ENCODE measurements at places on chromosomes 6 and 20.

DNA sequence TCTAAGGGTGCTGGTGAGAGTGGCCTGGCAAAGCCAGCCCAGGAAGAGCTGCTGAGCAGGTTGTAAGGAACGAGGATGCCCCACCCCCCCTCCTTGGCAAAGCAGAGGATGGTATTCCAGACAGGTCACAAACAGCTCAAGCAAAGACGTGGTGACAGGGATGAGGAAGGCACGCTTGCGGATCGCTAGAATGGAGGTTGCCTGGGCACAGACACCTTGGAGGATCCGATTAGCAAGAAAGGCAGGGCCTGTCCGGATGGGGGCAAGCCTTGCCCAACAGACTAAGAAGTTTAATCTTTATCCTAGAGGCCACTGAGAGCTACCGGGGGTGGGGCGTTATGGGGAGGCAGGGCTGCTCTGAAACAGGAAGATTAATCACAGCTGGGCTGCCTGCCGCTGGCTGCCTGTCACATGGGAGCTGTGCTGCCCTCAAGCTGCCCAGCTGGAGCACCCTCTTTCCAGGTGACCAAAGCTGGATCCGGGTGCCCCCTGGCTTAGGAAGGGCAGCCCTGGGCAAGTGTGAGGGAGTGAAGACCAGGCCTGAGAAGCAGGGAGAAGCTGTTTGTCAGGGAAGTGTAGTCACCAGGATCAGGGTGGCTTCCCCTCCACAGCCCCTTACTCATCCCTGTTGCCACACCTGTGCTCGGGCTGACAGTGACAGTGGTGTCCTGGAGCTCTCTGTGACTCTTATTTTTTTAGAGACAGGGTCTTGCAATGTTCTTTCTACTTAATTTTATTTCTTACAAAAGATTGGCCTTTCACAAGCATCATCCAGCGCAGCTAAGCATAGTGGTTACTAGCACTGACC is 9.1 kb upstream of the MAPK13 start:
- no peak for DNase-seq

- DNase-seq, result no peak
Observed at GRCh38 chr6:154602708-154603107, 92.2 kb upstream of the CNKSR3 start.

DNA sequence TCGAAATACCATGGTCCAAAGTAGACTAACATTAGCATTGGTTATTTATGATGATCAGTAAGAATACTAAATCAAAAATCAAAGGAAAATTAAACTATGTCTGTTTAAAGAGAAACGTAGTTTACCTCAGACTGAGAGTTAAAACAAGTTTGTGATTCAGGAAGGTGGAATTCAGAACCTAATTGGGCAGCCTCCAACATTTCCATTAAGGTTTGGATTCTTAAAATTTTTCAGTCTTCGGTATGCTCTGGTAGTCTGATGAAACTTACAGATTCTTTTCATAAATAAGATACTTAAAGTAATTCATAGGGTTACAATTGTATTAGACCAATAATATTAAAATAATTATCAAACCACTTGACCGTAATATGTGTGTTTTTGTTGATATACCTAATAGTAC is 18.6 kb downstream of the HFE start:
- DNase-seq, result no peak

DNA sequence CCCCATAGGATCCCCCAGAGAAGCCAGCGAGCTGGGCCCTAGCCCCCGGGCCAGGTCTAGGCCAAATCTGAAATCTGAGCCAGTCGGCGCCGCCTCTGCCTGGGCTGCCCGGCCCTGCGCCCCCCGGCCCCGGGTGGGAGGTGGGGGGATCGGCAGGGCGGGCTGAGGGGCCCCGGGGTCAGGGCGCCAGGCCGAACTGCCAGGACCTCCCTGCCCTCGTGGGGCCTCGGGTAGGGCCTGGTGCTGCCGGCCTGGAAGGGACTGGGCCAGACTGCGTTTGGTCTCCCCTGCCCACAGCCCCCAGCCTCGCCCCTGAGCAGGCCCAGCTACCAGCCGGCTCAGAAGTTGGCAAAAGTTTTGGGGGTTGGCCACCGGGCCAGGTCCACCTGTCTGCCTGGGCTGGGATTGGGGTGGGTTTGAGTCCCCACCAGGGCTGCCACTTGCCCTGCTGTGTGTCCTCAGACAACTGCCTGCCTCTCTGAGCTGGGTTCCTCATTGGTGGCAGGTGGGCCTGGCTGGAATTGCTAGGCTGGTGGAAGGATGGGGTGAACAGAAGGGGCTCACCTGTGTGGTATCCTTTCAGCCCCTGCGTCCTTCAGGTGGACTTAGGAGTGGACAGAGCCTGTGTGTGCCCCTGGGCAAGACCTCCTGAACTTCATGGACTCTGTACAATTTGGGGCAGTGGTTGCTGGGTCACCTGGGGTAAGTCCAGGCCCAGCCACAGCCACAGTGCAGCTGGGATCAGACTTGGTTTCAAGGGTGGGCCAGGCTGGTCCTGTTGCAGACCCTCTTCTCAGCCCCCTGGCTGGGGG is 801 bp downstream of the SRC start:
- no peak for DNase-seq

DNA sequence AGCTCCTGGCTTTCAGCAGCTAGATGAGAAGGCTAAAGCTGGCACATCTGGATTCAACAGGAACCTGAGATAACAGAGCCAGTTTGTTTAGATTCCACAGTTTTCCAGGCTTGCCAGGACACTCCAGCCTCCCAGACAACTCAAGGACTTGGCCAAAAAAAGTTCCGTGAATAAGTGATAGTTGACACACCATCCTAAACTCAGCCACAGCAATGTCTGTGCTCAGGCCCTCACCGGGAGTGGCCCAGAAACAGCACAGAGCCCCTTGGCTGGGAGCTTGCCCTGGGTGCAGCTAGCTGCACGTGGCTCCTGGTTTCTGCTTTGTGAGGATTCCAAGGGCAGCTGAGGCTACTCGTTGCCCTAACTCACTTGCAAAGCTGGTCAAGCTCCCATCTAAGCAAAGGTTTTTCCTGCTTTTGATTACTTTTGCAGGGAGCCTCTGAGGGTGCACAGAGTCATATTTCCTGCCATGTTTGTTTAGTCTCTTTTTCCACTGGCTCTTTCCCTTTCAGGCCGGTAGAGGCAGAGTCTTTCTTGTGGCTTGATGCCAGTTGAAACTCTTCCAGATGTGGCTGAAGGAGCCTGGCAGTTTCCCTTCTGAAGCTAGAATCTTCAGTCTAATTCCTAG is 118.3 kb upstream of the ECI2 start:
- no peak for DNase-seq

DNA sequence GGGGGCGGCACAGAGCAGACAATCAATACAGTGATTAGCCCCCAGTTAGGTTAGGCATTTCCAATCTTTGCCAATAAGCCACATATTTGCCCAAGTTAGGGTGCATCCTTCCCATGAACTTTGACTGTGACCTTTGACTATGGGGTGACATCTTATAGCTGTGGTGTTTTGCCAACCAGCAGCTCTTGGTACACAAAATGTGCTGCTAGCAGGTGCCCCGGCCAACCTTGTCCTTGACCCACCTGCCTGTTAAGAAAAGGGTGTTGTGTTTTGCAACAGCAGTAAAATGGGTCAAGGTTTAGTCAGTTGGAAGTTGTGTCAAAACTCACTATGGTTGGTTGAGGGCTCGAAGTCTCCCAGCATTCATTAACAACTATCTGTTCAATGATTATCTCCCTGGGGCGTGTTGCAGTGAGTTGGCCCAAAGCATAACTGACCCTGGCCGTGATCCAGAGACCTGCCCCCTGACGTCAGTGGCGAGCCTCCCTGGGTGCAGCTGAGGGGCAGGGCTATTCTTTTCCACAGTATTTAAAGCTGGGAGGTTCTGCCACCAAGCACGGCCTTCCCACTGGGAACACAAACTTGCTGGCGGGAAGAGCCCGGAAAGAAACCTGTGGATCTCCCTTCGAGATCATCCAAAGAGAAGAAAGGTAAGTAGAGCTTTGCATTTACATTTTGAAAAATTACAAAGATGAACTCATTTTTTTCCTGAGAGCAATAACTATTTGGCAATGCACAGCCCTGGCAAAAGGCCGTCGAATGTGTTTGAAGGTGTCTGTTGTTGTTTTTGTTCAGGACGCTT is at the start of gene PCK1:
Gene PCK1 (plus strand): TSS at position 557 of the 802 bp plus-strand sequence. CDS start 302 bp downstream, outside the sequence.
- DNase-seq, result no peak

DNA sequence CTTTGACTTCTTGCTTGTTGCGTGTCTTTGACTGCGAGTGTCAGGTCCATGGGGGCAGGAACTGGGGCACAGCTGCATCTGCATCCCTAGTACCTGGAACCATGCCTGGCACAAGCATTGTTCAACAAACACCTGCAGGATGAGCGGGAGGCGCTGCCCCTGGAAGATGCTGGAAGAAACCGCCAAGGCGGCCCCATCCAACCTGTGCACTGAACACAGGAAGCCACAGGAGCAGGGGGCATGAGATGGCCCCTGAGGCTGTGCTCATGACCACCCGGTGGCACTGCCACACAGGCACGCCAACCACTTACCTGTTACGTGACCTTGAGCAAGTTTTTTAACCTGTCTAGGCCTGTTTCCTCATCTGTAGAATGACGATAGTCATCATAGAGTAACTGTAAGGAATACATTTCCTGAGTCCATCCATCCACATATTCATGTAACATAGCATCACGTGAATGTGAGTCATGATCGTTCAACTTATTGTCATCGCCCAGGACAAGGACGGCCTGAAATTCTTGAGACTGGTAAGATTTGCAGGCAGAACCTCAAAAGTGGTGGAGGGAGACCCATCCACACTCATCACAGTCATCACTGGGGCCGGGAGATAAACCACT is 374.2 kb downstream of the PREX1 start:
- DNase-seq, result no peak

DNA sequence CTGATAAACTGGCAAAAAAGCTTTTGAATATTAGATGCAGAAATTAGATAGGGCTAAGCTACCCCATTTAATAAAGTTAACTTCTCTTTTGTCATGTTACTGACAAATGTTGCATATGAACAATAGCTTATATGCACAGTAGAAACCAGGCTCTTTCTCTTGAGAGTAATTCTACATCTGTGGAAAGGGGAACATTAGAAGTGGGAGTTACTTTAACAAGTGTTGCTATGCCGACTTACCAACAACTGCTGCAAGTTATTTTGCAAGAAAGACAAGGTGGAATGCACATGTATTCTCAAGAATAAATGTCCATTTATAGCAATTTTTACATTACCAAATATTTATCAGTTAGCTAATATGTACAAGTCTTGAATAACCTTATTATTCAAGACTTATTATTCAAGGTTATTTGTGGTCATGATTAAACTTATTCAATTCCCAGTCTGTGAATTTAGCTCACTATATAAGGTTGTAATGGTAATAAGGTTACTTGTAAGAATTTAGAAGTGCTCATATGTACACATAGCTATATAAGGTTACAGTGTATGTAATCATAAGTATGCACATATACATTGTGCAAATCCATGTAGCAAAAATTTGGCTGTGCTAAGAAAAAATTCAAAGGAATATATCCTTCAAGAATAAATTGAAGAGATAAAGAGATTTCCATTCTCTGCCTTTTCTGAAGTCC is 38.3 kb downstream of the ADGRG6 start:
- no peak for DNase-seq

GRCh38 chr6:126266664-126267063 is 73.3 kb upstream of the CENPW start:
- no peak for DNase-seq

DNA sequence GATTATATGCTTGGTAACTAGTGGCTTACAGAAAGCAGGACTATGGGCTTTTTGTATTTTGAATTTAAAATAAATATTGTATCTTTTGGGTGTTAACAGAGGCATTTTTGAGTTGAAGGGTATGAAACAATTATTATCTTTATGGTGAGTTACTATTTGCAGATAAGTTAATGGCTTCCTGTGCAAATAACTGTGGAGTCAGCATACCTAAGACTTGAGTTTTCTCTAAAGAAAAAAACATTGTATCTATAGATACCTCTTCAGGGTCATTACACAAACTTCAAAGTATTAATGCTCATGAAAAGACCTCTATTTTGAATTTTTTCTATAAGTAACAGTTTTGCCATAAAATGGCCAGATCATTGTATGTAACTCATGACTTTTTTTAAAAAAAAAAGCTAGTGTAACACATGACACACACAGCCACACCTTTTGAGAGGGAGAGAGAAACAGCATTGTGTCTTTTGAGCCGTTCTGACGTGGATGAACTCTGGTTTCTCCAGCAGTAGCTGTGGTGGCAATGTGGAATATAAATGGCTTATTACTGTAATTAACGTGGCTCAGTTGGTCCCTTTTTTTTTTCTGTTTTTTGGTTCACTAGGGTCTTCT is 36.3 kb downstream of the PLEKHG1 start:
- no peak for DNase-seq

- DNase-seq, result no peak
Observed at GRCh38 chr6:107629548-107630129, 139.7 kb downstream of the SOBP start.

- DNase-seq, result no peak
Observed at GRCh38 chr20:10632721-10633509, 40.9 kb downstream of the JAG1 start.

- no peak for DNase-seq
Observed at GRCh38 chr6:88321306-88321705, 155.2 kb upstream of the CNR1 start.

GRCh38 chr20:14643556-14643955 is 306.1 kb upstream of the FLRT3 start:
- no peak for DNase-seq

- DNase-seq, result no peak
Observed at GRCh38 chr6:166627875-166628801, 1.1 kb upstream of the RPS6KA2 start.

- peak; percentile 81 for DNase-seq
Observed at GRCh38 chr6:2245103-2245876, at the start of gene GMDS. Gene GMDS (minus strand): TSS chr6:2245605.

DNA sequence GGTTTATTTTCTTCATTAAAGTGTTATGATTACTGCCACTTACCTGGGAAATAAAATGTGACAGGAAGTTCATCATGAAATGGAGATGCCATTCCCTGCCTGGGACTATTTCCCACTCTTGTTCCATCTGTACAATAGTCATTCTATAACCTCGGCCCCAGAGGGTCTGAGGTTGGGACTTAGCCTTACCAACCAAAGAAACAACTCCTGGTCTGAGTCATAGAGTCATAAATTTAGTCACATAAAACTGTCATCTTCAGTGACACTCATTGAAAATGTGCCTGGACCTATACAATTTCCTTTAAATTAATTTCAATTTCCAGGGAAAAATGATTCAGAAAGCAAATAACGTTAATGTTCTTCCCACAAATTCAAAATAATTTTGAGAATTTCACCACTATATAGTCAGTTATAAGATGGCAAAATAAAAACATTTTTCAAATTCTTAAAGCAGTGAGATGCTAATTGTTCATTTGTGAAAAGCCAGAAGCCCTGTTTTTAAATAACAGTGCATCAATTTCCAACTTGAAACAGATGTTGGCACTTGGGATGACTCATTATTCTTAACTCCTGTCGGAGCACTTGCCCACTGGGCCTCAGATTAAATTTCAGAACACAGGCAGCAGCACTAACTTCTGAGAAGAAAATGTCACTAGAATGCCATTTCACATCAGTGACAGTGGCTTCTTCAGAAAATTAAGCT is 201.2 kb upstream of the SMLR1 start:
- DNase-seq, result no peak

DNA sequence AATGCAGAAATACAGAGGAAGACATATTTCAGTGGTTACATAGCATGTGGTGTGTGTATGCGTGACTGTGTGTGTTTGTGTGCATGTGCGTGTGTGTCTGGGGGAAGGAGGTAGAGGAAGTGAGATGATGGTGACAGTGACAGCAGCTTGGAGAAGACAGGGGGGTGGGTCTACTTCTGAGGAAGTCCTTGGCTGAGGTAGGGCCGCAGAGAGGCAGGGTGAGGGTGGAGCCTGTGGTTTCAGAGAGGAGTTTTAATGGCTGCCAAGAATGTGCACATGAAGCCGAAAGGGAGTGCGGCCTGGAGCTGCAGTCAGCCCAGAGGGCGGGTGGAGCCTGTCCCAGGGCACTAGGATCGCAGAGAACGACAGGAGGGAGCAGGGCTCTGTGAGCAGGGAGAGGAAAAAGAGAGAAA is 22.7 kb upstream of the RNF24 start:
- DNase-seq, result no peak

Data from amygdala (tissue), 56 donors.